ENCODE measurements at places on chromosomes 3 and 15.

DNA sequence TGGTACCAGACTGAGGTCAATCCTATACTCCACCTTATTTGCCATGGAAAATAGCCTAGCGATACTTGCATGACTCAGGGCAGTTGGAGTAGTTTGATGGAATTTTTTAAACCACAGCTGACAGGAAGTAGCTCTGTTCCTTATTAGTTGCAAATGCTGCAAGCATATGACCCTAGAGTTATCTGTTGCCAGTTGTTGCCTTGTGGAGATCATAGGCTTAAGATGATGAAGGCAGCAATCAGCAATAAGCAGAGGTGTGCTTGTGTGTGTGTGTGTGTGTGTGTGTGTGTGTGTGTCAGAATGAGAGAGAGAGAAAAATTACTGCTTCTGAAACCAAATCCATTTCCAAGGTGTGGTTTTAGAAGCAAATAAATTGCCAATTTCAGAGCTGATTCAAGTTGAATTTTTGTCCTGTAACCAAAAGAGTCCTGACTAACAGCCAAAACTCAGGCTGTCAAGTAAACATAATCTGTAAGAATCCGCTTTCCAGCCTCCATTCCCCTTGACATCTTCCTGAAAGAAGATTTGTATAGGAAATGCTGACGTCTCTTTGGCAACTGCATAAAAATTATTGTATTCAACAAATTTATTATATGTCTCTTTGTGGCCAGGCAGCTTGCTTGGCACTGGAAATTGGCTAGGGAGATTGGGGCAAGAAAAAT lies 141.2 kb downstream of the SERPINI1 start:
- no peak for DNase-seq

- no peak for DNase-seq
These were observed 34.0 kb upstream of the DUSP7 start for GRCh38 chr3:52090131-52090932.

DNA sequence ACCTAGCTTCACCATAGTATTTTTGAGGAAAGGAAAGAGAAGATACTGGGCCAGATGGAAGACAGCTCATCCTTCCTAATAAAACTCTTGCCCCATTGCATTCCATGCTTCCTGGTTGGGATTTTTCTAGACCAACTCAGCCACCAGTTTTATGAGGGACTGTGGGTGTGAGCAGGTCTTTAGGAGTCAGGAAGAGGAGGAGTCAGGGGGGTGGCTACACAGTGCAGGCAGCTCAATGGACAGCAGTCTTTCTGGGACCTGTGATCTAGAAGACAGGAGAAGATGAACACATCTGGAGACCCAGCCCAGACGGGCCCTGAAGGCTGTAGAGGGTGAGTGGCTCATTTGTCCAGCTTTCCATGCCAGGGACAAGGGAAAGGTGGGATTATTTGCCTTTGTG lies at the start of gene NOX5:
NOX5 (plus strand) TSS at position 242 of the 400 bp plus-strand sequence; CDS start at position 283, 41 bp downstream.
- no peak for DNase-seq

GRCh38 chr15:65400760-65401610 lies 21.8 kb downstream of the IGDCC4 start:
- DNase-seq, result no peak

- no peak for DNase-seq
These were observed 14.4 kb upstream of the GP9 start for GRCh38 chr3:129046037-129046731.

- no peak for DNase-seq
These were observed 12.2 kb downstream of the RNF123 start for GRCh38 chr3:49701388-49702077.

GRCh38 chr3:41317718-41318117 lies 118.4 kb downstream of the CTNNB1 start:
- DNase-seq, result no peak

DNA sequence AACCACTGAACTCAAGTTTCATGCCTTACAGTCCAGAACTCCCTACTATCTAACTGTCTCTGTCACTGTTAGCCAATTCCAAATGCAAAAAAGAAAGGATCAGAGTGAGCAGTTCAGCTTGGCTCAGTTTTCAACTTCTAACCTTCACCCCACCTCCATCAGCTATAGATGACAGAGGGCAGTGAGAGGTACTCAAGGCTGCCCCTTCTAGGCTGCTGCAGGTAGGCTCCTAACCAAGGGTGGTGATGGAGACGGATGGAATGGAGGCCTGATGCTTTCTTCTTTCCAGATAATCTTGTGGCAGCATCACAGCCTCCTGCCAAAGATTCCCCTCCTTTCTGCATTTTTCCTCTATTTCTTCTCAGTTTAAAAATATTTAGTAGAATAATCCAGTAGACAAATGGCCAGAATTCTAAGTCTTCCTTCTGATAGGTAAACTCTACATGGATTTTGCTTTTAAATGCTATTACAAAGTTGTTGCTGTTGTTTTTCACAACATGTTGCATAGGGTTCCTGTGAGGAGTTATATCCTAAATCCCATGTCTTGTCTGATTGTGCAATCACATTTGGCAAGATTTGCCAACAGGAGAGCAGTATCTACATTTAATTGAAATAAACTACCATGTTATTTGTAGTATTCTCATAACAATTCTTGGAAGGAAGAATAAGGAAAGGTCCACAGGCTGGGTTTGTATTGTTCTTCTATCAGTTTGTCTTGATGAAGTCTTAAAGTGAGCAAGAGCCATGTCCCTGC lies 301.6 kb upstream of the TRIM42 start:
- DNase-seq, result no peak

- DNase-seq, result no peak
These were observed 63.3 kb downstream of the DOCK3 start for GRCh38 chr3:50737906-50738598.

DNA sequence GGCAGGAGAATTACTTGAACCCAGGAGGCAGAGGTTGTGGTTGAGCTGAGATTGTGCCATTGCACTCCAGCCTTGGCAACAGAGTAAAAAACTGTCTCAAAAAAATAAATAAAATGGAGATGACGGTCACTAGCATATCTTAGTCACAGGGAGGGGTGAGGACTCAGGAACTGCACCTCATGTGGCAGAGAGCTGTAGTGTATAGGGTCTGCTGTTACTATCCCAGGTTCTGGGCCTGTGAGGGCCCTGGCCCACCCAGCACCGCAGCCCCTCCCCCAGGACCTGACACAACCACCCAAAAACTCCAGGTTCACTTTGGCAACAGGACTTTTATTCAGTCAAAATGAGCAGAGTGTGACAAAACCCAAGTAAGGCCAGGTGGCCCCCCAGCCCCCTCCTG lies 22.3 kb downstream of the RNU5B-1 start:
- no peak for DNase-seq

GRCh38 chr3:17055374-17056276 lies 170.9 kb downstream of the PLCL2 start:
- no peak for DNase-seq

DNA sequence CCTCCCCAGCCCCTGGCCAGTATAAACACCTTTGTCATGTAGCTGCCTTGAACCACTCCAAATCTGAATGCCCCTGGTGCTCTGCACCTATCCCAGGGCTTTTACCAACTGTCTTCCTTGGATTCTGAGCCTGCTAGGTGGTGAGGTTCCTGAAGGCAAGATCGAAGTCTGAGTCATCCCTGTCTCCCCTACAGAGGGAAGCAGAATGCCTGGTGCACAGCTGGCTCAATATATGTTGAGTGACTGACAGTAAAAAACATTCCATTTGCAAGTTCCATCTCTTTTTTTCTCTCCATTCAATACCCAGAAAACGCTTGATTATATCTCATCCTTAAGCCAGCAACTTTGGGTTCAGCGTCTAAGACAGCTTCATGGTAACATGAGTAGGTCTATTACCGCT lies 24.7 kb downstream of the SLC24A1 start:
- no peak for DNase-seq

- no peak for DNase-seq
These were observed 67.4 kb downstream of the RHCG start for GRCh38 chr15:89429023-89429422.

GRCh38 chr15:55799291-55800212 lies 56.6 kb upstream of the PRTG start:
- DNase-seq, result peak; percentile 45

GRCh38 chr3:141383555-141384129 lies 15.3 kb downstream of the ZBTB38 start:
- DNase-seq, result no peak

GRCh38 chr3:188119846-188120245 lies 34.1 kb upstream of the LPP start:
- DNase-seq, result no peak

DNA sequence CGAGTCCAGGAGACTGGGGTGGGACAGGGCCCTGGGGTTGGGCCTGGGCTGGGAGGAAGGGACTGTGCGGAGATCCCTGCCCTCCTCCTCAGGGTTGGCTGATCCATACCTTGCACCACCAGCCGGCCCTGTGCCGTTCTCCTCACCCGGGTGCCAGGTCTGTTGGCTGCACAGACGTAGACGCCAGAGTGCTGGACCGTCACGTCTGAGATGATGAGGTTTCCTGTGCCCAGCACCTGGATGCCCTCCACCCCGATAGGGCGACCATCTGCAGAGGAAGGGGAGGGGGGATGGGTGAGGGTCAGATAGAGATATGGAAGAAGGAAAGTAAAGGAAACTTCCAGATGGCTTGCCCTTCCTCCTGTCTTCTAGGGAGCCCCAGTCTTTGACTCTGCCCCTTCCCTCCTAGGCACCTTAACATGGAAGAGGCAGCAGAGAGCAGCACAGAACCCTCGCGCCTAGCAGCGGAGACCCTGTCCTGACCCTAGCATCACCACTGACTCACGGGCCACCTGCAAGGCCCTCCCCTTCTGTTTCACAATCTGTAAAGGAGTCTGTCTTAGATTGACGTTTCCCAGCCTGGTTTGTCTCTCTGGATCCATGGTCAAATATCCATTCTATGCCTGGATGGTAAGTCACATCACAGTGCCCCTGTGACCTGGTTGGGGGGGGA lies 28.8 kb downstream of the RNU5B-1 start:
- DNase-seq, result no peak

DNA sequence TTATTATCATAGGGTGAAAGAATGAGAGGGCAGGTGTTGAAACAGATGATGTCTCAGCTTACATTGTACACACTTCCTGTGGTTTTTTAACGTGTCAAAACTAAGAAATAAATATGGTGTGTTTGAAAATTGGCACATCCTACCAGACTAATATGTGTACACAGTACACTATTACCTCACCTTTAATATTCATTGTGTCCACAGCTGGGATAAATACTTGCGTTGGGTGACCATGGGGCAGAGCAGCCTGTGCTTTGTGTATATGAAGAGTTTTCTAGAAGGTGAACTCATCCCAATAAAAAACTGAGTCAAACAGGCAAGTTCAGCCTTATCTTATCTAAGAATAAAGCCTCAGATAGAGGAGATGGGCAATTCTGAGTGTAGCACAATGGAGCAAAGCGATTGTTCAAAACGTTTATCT lies 17.3 kb downstream of the SUCNR1 start:
- no peak for DNase-seq

- no peak for DNase-seq
These were observed 1.9 kb upstream of the ALS2CL start for GRCh38 chr3:46695177-46695961.

- DNase-seq, result no peak
These were observed 573.0 kb downstream of the MECOM start for GRCh38 chr3:169090559-169090958.

GRCh38 chr15:47294765-47295259 lies 422.5 kb upstream of the SEMA6D start:
- DNase-seq, result no peak

- DNase-seq, result no peak
These were observed 882.2 kb downstream of the NTRK3 start for GRCh38 chr15:87374339-87374738.

All from NCI-H1436 treated with DMSO at 0.1 percent for 48 hours (cell line).